ENCODE measurements at places on chromosomes 1 and 21. TPM values are rescaled to one million over a fixed set of nuclear protein-coding genes. Genes with fewer than 3 reads are reported as not detected.

DNA sequence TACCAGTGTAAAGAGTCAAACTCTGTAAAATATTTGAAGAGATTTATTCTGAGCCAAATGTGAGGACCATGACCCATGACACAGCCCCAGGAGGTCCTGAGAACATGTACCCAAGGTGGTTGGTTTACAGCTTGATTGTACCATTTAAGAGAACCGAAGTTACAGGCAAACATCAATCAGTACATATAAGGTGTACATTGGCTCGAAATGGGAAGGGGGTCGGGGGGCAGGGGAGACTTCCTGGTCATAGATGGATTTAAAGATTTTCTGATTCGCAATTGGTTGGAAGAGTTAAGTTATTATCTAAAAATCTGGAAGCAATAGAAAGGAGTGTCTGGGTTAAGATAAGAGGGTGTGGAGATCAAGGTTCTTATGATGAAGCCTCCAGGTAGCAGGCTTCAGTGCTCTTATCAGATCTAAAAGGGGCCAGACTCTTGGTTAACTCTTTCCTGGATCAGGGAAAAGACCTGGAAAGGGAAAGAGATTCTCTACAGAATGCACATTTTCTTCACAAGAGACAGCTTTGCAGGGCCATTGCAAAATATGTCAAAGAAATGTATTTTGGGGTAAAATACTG, 47.5 kb upstream of the NTPCR start:
- DNase-seq: no peak

Gene TESK2
- total RNA-seq: 26.4 TPM

Gene PEAR1
- 3.6 TPM for total RNA-seq

- DNase-seq: no peak
Measured at GRCh38 chr1:19205403-19205802, 4.7 kb downstream of the UBR4 start.

GRCh38 chr1:157090771-157091170, 8.8 kb downstream of the ETV3L start:
- no peak for DNase-seq

DNA sequence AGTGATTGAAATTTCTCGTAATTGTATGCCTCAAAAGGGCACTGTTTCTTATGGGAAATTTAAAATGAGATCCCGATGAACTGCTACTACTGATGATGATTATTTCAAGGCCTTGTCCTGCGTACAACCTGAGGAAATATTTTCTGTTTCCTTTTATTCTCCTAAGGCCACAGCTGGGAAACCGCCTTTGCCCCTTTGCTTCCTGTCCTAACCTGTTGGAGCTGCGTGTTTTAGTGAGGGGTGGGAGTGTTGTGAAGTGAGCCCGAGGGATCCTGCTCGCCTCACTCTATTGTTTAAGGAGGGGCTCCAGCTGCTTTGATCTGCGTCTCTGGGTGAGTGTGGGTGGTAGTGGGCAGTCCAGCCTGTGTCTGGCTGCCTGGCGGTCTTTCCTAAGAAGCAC, 14.4 kb downstream of the LAMC2 start:
- DNase-seq: no peak

Gene TMEM82
- not detected for total RNA-seq

GRCh38 chr21:31873696-31874599, 1.1 kb downstream of the HUNK start:
- DNase-seq: peak; percentile 10

- no peak for DNase-seq
Measured at GRCh38 chr1:3192361-3192760, 123.4 kb downstream of the PRDM16 start.

DNA sequence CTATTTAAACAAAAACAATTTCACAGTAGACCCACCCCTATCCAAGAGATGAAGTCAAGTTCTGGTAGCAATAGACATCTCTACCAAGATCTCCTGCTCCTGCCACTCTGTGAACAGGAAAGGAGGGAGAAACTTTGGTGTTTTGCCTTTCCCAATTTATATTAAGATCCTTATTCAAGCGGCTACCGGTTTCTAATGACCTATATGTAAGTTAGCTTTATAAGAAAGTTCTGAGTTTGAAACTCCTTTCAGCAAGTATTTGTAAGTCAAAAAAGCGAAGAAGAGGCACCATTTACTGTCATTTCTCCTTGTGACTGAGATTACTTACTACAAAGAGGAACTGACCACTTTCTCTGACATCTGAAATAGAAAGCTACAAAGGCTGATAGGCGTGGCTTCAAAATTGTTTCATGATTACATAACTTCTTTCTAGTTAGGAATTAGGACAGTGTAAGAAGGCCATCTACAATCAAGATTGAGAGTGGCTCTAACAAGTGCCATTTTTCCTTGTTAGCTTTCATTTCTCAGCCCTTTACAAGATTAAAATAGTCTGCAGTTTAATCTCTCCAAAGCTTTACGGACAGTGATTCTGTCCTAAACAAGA, at the start of gene MNDA:
Gene MNDA (plus strand): TSS at position 448 of the 604 bp plus-strand sequence. CDS start 10,803 bp downstream, outside the sequence.
- no peak for DNase-seq

Gene TNFAIP8L2
- total RNA-seq: 1.5 TPM

- no peak for DNase-seq
Measured at GRCh38 chr1:53189061-53189460, 7.6 kb upstream of the CPT2 start.

Gene OR2L8
- not detected for total RNA-seq

Gene DCDC2B
- total RNA-seq: not detected

DNA sequence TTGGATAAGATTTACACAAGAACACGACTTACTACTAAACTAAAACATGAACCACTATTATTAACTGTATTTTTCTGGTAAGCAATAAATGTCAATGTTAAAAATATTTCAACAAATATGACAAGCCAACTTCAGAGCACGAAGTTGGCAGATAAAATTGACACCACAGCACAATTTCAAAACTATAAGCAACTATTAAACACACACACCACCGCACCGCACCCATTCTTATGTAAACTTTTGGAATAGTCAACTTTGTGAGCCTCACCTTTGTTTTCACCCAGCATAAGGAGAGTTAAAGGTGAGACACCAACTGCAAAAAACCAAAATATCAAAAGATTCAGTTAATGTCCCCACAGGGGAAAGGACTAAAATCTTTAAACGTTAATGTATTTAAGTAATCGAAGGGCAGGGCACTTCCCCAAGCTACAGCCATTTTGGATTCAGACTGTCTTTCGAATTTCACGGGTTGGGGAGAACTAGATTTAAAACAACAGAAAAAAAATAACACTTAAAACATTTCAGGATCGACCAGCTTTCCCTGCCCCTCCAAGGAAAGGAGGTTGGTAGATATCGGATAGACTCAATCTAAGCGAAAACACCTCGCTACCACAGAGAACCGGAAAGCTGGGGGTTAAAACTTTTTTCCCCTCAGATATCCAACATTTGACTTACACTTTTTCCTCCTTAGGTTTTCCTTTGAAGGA, 872 bp downstream of the GPBP1L1 start:
- peak; percentile 21 for DNase-seq

Gene LCE2D
- total RNA-seq: not detected

Gene OLFML2B
- 29.7 TPM for total RNA-seq

GRCh38 chr1:985126-985525, 3.2 kb upstream of the PERM1 start:
- DNase-seq: no peak

GRCh38 chr1:78080767-78081166, 35.0 kb downstream of the GIPC2 start:
- no peak for DNase-seq

Gene TTC39A
- 65.0 TPM for total RNA-seq
